ENCODE measurements at places on chromosomes 7 and 10. TPM values are rescaled to one million over a fixed set of nuclear protein-coding genes. Genes with fewer than 3 reads are reported as not detected.

GRCh38 chr7:94632338-94633013, 23.5 kb downstream of the SGCE start:
- no peak overlapping the region for H3K4me3 ChIP-seq
- no peak overlapping the region for H3K27ac ChIP-seq
- H3K27me3 ChIP-seq, result no peaks in the 10 kb centered on the region
- H3K4me1 ChIP-seq, result peaks cover 5% of the 10 kb centered on the region
- peak; percentile 11 for DNase-seq
- no peaks in the 10 kb centered on the region for H3K36me3 ChIP-seq

DNA sequence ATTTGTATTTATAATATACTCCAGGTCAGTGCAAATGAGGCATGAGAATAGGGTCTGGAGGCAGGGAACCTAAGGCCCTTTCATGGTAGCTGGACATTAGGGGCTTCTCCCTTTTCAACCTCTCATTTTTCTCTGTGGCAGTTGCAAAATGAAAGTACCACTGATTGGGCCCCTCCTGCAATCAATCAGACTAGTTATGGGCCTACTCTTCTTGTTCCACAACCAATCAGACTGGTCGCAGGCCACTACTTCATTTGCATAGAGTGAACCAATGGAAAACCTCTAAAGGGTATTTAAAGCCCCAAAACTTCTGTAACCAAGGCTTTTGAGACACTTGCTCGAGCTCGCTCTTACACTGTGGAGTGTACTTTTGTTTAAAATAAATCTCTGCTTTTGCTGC, 10.0 kb upstream of the PRPS1L1 start:
- H3K27me3 ChIP-seq, result no peaks in the 10 kb centered on the region
- no peaks in the 10 kb centered on the region for H3K36me3 ChIP-seq
- no peak for DNase-seq
- no peaks in the 10 kb centered on the region for H3K4me1 ChIP-seq

DNA sequence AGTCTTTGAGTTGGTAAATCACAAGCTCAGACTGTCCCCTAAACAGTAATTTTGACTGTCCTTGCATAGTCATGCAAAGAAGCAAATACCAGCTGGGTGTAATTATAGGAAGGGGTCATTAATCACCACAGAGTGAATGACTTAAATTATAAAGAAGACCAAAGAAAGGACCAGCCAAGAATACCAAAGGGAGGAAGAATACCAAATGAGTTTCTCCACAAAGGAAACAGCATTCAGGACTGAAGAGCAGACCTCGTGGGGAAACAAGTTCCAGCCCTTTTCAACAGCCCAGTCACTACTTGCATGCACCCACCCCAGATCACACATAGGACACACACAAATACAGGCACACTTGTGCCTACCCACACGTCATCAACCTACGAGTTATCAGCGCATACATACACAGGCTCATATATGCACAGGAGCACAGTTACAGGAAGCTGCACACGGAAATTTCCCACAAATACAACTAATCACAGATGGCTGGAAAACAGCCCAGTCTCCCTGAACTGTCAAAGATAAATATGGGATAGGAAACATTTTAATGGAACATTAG, 77.6 kb downstream of the DENND2A start:
- no peaks in the 10 kb centered on the region for H3K4me1 ChIP-seq
- H3K4me3 ChIP-seq, result no peak overlapping the region
- no peaks in the 10 kb centered on the region for H3K27me3 ChIP-seq

DNA sequence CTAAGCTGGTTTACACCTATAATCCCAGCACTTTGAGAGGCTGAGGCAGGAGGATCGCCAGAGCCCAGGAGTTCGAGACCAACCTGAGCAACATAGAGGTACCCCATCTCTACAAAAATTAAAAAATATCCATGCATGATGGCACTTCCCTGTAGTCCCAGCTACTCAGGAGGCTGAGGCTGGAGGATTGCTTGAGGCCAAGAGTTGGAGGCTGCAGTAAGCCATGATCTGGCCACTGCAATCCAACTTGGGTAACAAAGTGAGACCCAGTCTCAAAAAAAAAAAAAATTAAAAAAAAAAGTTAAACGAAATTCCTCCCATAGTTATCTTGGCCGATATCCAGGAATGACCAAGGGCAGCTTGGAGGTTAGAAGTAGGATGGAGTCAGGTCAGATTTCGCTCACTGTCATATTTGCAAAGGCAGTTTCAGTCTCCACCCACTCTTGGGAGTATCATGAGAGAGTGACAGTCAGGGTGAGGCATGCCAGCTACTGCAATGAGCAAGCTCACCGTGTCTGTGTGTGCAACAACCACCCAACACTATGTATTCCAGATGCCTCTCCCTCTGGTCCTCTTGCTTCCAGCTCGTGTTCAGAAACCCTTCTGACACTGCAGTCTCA, 6.0 kb upstream of the ZDHHC4 start:
- no peaks in the 10 kb centered on the region for H3K27me3 ChIP-seq
- H3K36me3 ChIP-seq, result no peaks in the 10 kb centered on the region
- H3K27ac ChIP-seq, result no peak overlapping the region
- H3K4me3 ChIP-seq, result no peak overlapping the region

DNA sequence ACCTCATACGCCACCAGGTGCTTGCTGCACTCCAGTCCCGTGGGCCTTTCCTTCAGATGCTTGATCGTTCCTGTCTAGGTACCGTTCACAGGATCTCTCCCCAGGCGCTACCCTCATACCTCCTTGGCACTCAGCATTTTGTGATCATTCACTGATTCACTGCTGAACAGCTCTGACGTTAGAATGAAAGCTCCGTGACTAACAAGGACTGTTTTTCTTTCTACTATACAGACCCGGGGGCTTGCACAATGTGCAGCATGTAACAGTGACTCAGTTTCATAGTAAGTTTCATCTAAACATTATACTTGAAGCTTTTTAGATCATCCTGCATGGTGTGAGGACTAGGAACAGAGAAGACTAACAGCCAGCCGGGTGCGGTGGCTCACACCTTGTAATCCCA, 20.6 kb downstream of the KIN start:
- H3K4me3 ChIP-seq, result no peak overlapping the region
- DNase-seq, result no peak
- H3K36me3 ChIP-seq, result peaks cover 44% of the 10 kb centered on the region

DNA sequence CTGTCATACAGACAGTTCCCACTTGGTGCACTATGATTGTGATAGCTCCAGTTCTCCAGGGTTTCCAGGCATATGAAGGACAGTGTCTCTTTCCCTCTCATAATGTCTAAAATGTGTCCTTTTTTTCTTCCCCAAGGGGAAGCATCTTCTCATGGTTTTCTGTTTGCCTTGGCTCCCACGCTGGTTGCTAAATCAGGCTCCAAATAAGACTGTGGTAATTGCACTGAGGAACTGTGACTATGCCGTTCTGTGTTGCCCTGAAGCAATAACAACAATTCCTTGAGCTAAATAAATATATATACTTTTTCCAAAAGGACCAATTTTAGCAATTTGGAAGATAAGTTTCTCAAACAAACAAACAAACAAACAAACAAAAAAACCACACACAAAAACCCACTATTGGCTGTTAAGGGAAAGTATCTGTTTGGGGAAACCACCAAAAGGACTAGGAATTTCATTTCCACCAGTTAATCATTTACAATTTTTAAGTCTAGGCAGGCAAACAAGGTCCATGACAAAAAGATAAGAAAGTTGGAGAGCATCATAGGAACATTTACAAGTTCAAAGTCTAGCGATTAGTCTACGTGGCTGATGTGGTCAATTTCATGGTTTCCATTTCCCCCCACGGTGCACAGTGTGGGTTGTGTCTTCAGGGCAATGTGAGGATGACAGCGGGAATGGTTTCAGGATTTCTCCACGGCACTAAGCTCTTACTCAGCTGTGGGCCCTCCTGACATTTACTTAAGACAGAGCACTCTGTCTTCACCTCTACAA, 62.4 kb downstream of the THNSL1 start:
- H3K4me1 ChIP-seq, result no peaks in the 10 kb centered on the region
- no peaks in the 10 kb centered on the region for H3K36me3 ChIP-seq

GRCh38 chr7:27260211-27260610, 17.6 kb downstream of the EVX1 start:
- no peak for DNase-seq
- H3K27ac ChIP-seq, result no peak overlapping the region
- H3K4me1 ChIP-seq, result no peaks in the 10 kb centered on the region
- H3K27me3 ChIP-seq, result peaks cover 28% of the 10 kb centered on the region
- H3K4me3 ChIP-seq, result no peak overlapping the region

- peak; percentile 84 for DNase-seq
- H3K36me3 ChIP-seq, result no peaks in the 10 kb centered on the region
- H3K4me3 ChIP-seq, result no peak overlapping the region
- H3K27me3 ChIP-seq, result no peaks in the 10 kb centered on the region
- no peak overlapping the region for H3K27ac ChIP-seq
Measured at GRCh38 chr10:125048094-125048864, 106.4 kb downstream of the ZRANB1 start.

The ZC3HAV1L gene
- total RNA-seq, result 36.5 TPM

The HGF gene
- not detected for total RNA-seq

The UBE3C gene
- 77.9 TPM for total RNA-seq

The JCAD gene
- 62.0 TPM for total RNA-seq

The MMD2 gene
- not detected for total RNA-seq

The PDLIM1 gene
- 0.32 TPM for total RNA-seq

All from A673 (cell line).